Foreskin keratinocyte (primary cell): ENCODE measurements at places on chromosomes 6 and 20. TPM values are rescaled to one million over a fixed set of nuclear protein-coding genes. Genes with fewer than 3 reads are reported as not detected.
A peak's percentile ranks its signal among the peaks of the same experiment; 100 is the strongest.

GRCh38 chr6:9204171-9204570 is 768.8 kb upstream of the SLC35B3 start:
- DNase-seq = peak; percentile 57

GRCh38 chr6:17883665-17884497 is 103.6 kb downstream of the KIF13A start:
- DNase-seq = no peak

DNA sequence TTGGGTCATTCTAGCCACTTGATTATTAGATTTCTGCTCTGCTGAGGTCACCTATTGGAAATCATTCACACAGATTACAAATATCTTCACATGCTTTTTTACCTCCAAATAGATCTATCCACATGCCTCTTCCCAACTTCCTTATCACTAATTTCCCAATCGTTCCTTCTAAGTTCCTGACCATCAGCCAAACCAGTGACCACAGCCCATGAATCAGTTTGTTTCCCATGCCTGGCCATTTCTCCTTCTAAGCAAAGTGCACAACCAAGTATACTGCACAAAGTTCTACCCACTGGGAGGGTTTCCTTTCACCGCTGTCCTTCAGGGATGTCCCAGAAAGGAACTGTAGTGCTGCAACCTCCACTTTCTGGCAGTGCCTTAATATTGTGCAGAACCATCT is 140.5 kb upstream of the SYNDIG1 start:
- no peak for DNase-seq

DNA sequence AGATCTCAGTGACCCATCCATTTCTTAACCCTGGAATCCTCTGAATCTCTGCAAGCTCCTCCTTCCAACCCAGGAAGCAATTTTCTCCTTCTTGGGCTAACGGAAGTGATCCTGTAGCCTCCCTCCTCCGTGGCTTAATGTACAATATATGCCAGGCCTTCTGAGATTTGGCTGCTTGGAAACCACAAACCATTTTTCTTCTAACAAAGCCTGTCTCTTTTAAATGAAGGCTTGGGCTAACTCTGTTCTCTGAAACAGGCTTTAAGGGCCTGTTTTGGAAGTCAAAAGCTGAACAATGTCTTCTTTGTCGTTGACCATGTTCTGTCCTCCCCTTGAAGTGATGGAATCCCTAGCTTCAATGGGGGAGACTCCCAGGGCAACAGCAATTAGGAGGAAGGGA is 14.9 kb downstream of the FYN start:
- no peak for DNase-seq

GRCh38 chr20:38747495-38748096 is 664 bp upstream of the ACTR5 start:
- no peak for DNase-seq

DNA sequence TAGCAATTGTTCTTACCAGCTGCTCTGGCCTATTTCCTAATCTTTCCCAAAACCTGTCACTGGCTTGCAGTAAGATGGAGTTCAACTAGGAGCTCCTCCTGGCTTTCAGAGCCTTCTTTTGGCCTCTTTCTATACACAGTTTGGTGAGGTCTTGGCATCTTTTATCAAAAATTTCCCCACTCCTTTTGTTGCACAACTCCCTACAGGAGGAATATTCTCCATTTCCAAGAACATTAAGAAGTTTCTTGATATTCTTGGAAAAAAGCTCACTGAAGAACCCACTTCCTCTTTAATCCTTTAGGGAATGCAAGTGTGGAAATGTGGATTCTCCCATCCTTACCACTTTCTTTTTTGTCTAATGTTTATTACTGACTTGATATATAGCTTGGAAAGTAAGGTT is 171.3 kb upstream of the KCNK16 start:
- no peak for DNase-seq

GRCh38 chr6:25124216-25124715 is 154.9 kb upstream of the CARMIL1 start:
- no peak for DNase-seq

- DNase-seq = no peak
These were observed 43.1 kb downstream of the SLX4IP start for GRCh38 chr20:10478205-10478604.

- no peak for DNase-seq
These were observed 63.9 kb downstream of the CHMP4B start for GRCh38 chr20:33875055-33875454.

DNA sequence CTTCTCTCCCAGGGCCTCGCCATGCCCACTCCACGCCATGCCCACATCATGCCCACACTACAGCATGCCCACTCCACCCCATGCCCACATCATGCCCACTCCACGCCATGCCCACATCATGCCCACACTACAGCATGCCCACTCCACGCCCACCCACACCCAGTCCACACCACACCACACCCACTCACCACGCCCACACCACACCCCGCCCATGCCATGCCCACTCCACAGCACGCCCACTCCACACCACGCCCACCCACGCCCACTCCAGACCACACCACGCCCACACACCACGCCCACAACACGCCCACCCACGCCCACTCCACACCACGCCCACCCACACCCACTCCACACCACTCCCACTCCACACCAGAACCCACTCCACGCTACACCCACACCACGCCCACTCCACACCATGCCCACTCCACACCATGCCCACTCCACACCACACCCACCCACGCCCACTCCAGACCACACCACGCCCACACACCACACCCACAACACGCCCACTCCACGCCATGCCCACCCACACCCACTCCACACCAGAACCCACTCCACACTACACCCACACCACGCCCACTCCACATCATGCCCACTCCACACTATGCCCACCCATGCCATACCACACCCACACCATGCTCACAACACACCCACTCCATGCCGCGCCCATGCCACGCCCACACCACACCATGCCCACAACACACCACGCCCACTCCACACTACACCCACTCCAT is 88.6 kb downstream of the ERMARD start:
- DNase-seq = no peak

GRCh38 chr6:157741948-157742556 is 81.0 kb upstream of the SNX9 start:
- no peak for DNase-seq

ARHGAP18 gene
- 37.5 and 57.1 TPM in 2 replicates for total RNA-seq

WFDC5 gene
- 0.51 and 0.53 TPM in 2 replicates for total RNA-seq

FOXQ1 gene
- total RNA-seq = 2.8 and 4.5 TPM in 2 replicates

CPNE5 gene
- 0.07 TPM in 1 of 2 replicates, not detected in the other for total RNA-seq

TUBB2B gene
- total RNA-seq = 1.2 TPM in 1 of 2 replicates, not detected in the other
